ENCODE measurements at places on chromosomes 1 and 21. TPM values are rescaled to one million over a fixed set of nuclear protein-coding genes. Genes with fewer than 3 reads are reported as not detected.

PTAFR gene
- polyA plus RNA-seq = not detected

PRAMEF15 gene
- not detected for polyA plus RNA-seq

DENND2D gene
- polyA plus RNA-seq = 14.8 TPM

LCK gene
- not detected for polyA plus RNA-seq

TNFSF4 gene
- not detected for polyA plus RNA-seq

KRTAP12-2 gene
- polyA plus RNA-seq = not detected

IL22RA1 gene
- polyA plus RNA-seq = not detected

ACTL8 gene
- not detected for polyA plus RNA-seq

CRYBG2 gene
- polyA plus RNA-seq = not detected

UBL4B gene
- polyA plus RNA-seq = not detected

RHD gene
- polyA plus RNA-seq = 0.74 TPM

PCAT6 gene
- 0.69 TPM for polyA plus RNA-seq

RHOU gene
- polyA plus RNA-seq = 1.1 TPM

DNAJC6 gene
- polyA plus RNA-seq = 92.3 TPM

VANGL1 gene
- polyA plus RNA-seq = 0.52 TPM

TINAGL1 gene
- not detected for polyA plus RNA-seq

SLC16A4 gene
- not detected for polyA plus RNA-seq
